ENCODE measurements at places on chromosomes 7 and 10.

DNA sequence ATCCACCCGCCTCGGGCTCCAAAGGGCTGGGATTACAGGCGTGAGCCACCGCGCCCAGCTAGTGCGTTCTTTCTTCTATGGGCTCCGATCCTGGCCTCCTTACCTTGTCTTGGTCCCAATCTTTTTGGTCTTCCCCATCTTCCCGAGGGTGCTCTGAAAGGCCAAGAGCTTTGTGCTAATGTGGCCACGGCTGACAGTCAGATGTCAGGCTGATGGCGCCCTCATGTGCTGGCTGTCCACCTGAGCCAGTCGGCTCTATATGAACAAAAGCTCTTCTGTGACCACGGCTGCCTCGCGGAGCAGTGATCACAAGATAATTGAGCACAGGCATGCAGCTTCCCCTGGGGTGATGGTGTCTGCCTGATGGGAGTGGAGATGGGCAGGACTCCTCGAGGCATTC, 11.0 kb upstream of the AHCYL2 start:
- DNase-seq = no peak

- DNase-seq = no peak
Observed at GRCh38 chr7:109950821-109951564, 1139.9 kb upstream of the LRRN3 start.

DNA sequence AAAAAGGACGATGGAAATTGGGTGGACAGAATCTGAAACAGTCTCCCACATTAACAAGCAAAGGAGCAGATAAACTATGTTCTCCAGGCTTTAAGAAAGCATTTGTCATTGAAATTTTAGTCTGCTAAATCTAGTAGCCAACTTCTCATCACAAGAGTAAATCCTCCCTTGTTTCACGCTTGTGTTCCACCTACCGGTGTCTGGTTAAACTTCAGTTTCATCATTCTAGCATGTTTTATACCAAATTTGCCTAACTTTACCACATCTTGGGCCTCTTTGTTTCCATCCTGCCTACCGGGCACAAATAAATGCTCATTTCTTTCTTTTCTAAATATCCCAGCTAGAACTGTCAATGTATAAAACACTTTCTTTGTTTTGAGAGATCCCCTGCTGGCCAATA, 5.8 kb downstream of the LIPA start:
- DNase-seq = peak; percentile 24

- DNase-seq = no peak
Observed at GRCh38 chr10:5469353-5470061, 29.9 kb downstream of the CALML5 start.

GRCh38 chr10:51879238-51879637, 179.8 kb upstream of the CSTF2T start:
- DNase-seq = no peak

- no peak for DNase-seq
Observed at GRCh38 chr10:28709001-28709710, 31.8 kb downstream of the BAMBI start.

GRCh38 chr10:91909117-91909677, at the start of gene FGFBP3:
Gene FGFBP3 (minus strand): TSS chr10:91909486. CDS start chr10:91908969, 517 bp downstream.
- no peak for DNase-seq

DNA sequence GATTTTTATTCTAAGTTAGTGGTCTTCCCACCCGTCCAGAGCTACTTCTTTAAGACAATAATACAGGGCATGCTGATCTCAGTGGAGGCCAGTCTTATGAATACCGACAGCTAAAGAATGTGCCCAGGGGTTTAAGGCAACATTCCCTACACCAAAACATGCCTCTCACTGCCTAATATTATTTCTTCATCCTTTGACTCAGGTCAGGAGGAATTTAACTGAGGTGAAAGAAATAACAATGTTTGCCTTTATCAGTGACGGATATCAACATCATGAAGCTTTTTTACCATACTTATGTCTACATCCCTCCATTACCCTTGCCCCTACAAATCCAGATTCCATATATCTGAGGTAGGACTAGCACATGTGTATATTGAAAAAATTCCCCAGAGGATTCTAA, 33.3 kb upstream of the TES start:
- DNase-seq = no peak

DNA sequence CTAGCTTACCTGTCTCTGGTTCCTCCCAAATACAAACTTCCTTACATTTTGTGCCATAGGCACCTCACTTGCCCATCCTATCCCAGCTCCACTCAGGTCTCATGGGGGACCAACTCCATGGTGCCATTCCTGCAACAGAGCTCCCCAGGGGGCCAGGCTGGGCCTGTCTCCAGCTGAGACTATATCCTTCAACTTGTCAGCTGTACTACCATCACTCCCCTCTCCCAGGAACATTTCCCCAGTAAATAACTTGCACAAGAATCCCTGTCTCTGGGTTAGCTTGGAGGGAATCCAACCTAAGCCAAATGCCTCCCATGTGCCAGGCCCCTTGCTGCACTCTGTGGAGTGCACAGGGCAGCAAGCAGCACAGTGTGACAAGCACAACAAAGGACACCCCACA, 33.2 kb downstream of the FRMPD2 start:
- DNase-seq = no peak

DNA sequence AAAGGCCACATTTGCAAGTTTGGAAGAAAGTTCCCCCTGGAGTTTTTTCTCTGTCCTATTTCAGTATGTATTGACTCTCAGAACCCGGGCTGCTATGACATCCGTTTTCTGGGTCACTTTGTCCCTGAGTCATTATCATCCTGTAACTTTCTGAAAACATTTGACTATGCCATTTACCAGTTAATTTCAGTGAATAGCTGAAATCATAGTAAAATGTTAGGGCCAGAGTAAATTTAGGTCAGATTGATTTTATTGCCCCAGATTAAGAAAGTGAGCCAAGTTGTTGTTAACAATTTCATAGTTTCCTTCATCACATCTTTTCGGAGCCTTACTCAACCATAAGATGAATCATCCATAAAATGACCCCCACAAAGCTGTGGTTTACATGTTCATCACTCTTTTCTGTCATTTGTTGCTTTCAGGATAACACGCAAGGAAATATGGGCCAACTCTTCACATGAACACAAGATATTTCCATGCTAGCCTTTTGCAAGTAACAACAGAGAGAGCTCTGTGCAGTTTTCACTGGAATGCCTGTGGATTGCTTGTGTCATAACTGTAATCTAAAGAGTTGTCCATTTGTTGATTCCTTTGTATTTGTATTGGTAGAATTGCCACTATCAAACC, 3.9 kb upstream of the MACC1 start:
- DNase-seq = no peak

DNA sequence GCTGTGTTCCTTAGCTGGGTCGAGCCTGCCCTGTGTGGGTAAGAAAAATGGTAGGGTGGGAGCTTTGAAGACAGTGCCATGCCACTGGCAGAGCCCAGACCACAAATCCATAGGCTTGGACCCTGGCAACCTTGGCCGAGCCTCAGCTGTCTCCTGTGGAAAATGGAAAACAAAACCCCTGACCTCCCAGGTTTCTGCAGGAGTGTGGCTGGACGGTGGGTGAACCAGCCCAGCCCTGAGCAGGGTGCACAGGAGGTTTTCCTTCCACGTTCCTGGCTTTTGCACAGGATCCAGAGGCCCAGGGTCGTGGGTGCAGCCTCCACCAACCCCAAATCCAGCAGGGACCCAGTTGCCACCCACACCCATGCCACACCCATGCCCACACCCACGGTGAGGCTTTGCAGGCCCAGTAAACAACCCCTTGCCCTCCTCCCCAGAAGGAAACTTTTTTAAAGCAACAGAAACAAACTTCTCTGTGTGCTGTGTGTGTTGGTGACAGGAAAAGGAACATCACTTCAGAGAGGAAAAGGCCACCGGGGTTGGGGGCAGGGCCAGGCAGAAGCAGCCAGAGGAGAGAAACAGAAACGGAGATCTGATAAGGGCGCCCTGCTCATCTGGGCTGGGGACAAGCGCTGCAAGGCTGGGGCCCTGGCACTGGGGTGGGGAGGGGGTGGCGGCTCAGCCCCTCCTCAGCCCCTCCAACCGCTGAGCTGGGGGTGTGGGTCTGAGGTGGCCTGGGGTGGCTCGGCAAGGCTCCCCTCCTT, 20.7 kb upstream of the ZMIZ1 start:
- no peak for DNase-seq

- DNase-seq = no peak
Observed at GRCh38 chr7:39952374-39952773, 2.3 kb downstream of the CDK13 start.

DNA sequence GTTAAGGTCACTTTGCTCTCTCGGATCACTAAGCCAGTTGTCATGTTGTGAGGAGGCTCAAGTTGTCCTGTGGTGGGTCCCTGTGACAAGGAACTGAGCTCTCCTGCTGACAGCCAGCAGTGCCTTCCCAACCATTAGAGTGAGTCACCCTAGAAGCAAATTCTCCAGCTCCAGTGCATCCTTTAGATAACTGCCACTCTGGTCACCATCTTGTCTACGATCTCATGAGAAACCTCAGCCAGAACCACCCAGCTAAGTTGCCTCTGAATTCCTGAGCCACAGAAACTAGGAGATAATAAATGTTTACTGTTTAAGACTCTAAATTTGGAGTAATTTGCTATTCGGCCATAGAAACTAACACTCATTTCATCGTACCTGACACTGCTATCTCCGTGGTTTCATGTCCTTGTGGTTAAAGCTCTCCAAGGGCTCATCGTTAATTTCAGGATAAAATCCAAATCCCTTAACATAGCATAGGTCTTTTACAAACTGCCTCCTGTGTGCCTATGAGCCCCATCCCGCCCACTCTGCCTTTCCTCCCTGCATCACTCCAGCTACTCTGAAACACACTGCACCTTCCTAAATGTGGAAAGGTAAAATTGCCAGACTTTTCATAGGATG, 56.5 kb upstream of the WIPF3 start:
- DNase-seq = no peak

GRCh38 chr10:86168256-86168655, 198.3 kb downstream of the GRID1 start:
- DNase-seq = no peak

GRCh38 chr7:18962031-18962430, 155.4 kb downstream of the TWIST1 start:
- DNase-seq = no peak

- no peak for DNase-seq
Observed at GRCh38 chr10:123284022-123284421, 129.8 kb downstream of the BUB3 start.

GRCh38 chr7:97224316-97224715, 106.8 kb downstream of the SDHAF3 start:
- no peak for DNase-seq

DNA sequence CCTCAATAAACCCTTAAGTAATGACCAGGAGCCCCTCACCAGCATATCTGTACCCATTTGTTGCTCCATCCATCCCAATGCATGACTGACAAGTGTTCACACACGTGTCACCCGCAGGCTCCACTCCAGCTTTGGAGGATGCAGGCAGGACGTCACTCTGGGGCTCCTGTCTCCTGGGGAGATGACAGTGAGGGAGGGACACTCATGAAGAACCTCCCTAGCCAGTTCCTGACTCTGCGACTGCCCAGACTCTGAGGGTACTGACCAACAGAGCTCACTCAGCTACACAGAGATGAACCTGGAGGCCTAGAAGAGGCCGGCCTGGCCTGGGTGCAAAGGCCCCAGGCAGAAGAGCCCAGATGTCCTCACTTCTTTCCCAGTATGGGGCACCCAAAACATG, 135.1 kb upstream of the RET start:
- no peak for DNase-seq

- DNase-seq = no peak
Observed at GRCh38 chr7:74568658-74569057, 88.9 kb upstream of the GTF2I start.

GRCh38 chr10:9331583-9332008, 1277.1 kb downstream of the GATA3 start:
- peak; percentile 4 for DNase-seq

GRCh38 chr7:106597014-106597413, 63.9 kb downstream of the CCDC71L start:
- no peak for DNase-seq

GRCh38 chr7:53984776-53985175, 557.4 kb upstream of the VSTM2A start:
- DNase-seq = no peak

DNA sequence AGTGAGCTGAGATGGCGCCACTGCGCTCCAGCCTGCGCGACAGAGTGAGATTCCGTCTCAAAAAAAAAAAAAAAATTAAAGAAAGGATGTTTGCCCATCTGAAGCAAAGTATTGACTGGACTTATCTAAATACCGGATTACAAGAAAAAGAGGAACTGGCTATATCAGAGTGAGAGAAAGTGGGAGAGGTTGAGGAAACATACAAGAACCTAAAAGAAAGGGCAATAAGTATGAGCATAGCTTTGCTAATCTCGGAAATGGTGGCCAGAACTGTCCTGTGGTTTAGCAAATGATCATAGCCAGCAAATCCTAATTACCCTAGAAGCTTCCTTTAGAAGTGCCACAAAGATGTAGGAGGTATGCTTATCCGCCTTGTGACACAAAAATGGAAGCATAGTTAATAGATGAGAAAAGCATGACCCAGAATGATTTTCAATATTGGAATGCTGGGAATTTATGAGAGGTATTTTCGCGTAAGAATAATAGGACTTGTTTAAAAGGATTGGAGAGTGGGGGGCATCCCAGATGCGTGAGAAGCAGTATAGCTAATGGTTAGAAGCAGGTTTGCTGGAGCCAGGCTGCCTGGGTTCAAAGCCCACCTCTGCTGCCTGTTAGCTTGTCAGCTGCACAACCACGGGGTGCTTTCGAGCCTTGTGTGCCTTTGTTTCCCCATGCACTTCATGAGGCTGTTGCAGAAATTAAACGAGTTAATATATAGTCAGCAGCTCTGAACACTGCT, 1.2 kb upstream of the GTPBP4 start:
- DNase-seq = no peak

- DNase-seq = no peak
Observed at GRCh38 chr10:34739915-34740314, 75.2 kb downstream of the PARD3 start.

GRCh38 chr10:110415809-110416208, 81.9 kb upstream of the DUSP5 start:
- DNase-seq = no peak

- DNase-seq = no peak
Observed at GRCh38 chr7:86664991-86665390, 21.3 kb downstream of the GRM3 start.

GRCh38 chr7:98997846-98998245, 119.5 kb downstream of the TRRAP start:
- no peak for DNase-seq

- DNase-seq = no peak
Observed at GRCh38 chr10:77163670-77164348, 473.8 kb downstream of the KCNMA1 start.

DNA sequence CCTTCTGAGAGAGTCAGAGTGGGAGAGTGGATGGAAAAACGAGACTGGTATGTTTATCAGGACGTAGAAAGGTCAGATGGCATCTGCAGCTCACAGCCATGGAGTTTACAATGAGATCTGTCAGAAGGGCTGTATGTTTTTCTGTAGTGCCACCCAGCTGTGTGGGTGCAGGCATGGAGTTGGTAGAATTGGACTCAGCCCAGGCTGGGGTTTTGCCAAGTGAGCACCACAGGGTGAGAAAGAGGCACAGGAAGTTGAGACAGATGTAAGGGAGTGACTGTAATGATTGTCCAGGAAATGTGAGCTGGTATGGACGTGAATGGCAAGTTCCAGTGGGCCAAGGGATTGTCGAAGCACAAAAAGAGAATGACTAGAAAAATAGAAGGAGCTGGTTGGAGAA, 9.1 kb upstream of the ZYX start:
- no peak for DNase-seq

GRCh38 chr7:157318015-157318706, 18.6 kb upstream of the DNAJB6 start:
- no peak for DNase-seq
